Endothelial cell (in vitro differentiated cells): ENCODE measurements at places on chromosomes 1 and 21. TPM values are rescaled to one million over a fixed set of nuclear protein-coding genes. Genes with fewer than 3 reads are reported as not detected.

Gene UCK2
- total RNA-seq, result 52.9 TPM

Gene AIRE
- not detected for total RNA-seq

Gene RHD
- 0.38 TPM for total RNA-seq

Gene LCA5L
- total RNA-seq, result 0.59 TPM

Gene SELL
- 0.82 TPM for total RNA-seq

Gene KLHDC9
- total RNA-seq, result 7.3 TPM

Gene FRRS1
- 4.1 TPM for total RNA-seq

Gene FMN2
- total RNA-seq, result 2.6 TPM

Gene RER1
- 141 TPM for total RNA-seq

Gene CHRM3
- 41.7 TPM for total RNA-seq

Gene ACTL8
- total RNA-seq, result 0.26 TPM

Gene C1QC
- total RNA-seq, result not detected

Gene TDRD5
- total RNA-seq, result not detected

Gene KCTD3
- 32.9 TPM for total RNA-seq

Gene FCGR2B
- not detected for total RNA-seq

Gene DDR2
- 0.33 TPM for total RNA-seq

Gene PCNX2
- 24.0 TPM for total RNA-seq

Gene NBPF6
- 0.28 TPM for total RNA-seq

Gene IFNGR2
- total RNA-seq, result 32.1 TPM

Gene LRIG2
- total RNA-seq, result 23.0 TPM

Gene CELA2A
- total RNA-seq, result not detected

Gene LRRC39
- 0.64 TPM for total RNA-seq

Gene COQ8A
- 22.7 TPM for total RNA-seq

Gene ZNF648
- not detected for total RNA-seq

Gene PLA2G2A
- total RNA-seq, result not detected

Gene AGTRAP
- total RNA-seq, result 25.1 TPM

Gene C1orf53
- total RNA-seq, result 2.4 TPM

Gene FBLIM1
- total RNA-seq, result 198 TPM

Gene FTCD
- 1.5 TPM for total RNA-seq

Gene IFNLR1
- total RNA-seq, result 3.1 TPM

Gene LCE1E
- total RNA-seq, result not detected

Gene IL20
- not detected for total RNA-seq

Gene PTPN14
- total RNA-seq, result 46.3 TPM

Gene TMPRSS15
- not detected for total RNA-seq

Gene PPIAL4G
- total RNA-seq, result 0.08 TPM

Gene DAB1
- 19.1 TPM for total RNA-seq

Gene HTR6
- not detected for total RNA-seq

Gene TMEM82
- not detected for total RNA-seq

Gene SPTA1
- total RNA-seq, result 6.1 TPM

Gene SLC44A5
- total RNA-seq, result 3.4 TPM

Gene TMEM240
- total RNA-seq, result 6.6 TPM

Gene PALMD
- total RNA-seq, result 1.9 TPM

Gene PLA2G2D
- total RNA-seq, result not detected

Gene KLF17
- total RNA-seq, result 0.23 TPM

Gene S100A7A
- total RNA-seq, result not detected

Gene TNFRSF25
- total RNA-seq, result 104 TPM
